ENCODE measurements at places on chromosomes 12 and 14.
A peak's percentile ranks its signal among the peaks of the same experiment; 100 is the strongest.

DNA sequence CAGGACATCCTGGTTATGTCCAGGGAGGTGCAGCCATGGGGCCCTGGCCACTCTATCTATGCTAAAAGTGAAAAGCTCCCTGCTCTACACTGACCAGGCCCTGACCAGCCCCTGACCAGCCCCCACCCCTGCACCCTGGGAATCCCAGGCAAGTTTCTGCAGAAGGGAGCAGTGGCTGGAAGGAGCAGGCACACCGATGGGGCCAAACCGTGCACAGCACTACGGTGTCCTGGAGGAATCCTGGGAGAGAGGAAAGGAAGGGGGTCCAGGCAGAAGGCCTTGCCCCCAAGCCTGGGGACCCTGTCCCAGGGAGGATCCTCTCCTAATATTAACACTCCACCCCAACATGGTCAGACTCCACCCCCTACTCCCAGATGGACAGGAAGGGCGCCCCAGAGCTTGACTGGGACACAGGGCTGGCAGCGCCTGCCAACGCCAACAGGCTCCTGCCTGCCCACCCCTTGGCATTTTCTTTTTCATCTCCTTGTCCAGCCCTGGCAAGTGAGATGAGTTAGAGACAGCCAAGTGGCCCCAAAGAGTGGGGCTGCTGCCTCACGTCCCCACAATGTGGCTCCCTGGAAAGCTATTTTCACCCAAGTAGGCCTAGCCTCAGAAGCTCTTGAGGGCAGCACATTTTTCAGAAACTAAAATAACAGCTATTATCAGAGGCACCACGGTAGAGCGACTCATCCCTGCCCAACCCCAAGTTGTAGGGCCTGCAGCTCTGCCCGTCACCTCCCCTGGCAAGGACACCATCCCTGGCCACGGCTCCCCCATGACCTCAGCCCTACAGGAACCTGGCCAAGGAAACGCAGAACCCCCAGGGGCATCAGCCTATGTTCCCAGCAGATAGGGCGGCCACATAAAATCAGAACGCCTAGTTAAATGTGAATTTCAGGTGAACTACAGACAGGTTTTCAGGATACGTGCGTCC, 82.6 kb downstream of the SCARB1 start:
- no peak for DNase-seq

- DNase-seq, result no peak
These were observed 174.2 kb upstream of the CCDC196 start for GRCh38 chr14:66311990-66312389.

GRCh38 chr12:131157743-131158142, 204.0 kb downstream of the ADGRD1 start:
- DNase-seq, result no peak

DNA sequence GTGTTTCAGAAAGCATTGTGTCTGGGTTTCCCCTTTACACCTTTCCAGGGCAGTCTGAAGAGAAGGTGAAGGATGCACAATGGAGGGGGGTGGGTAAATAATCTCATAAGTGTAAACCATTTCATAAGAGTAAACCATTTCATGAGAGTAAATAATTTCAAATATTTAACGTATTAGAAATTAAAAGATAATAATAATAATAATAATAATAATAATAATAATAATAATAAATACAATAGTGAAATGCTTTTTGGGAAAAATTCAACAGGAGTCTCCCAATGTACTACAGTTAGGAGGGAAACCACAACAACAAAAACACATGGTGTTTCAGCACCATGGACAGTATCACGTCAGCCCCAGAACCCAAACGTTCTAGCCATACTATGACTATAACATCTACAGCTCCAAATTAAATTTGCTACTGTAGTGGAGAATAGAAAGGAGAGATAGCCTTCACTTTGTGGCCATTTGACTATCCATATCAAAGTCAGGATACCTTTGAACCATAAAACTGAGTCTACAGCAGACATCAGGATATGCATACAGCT, 691.8 kb downstream of the BCL11B start:
- no peak for DNase-seq

- DNase-seq, result no peak
These were observed 72.5 kb downstream of the SLC8A3 start for GRCh38 chr14:70116278-70116677.

GRCh38 chr14:104385531-104386101, 193.9 kb upstream of the C14orf180 start:
- no peak for DNase-seq

- no peak for DNase-seq
These were observed 2.8 kb upstream of the IFNG start for GRCh38 chr12:68162374-68162773.

- no peak for DNase-seq
These were observed 48.2 kb downstream of the SLC38A4 start for GRCh38 chr12:46777587-46777986.

DNA sequence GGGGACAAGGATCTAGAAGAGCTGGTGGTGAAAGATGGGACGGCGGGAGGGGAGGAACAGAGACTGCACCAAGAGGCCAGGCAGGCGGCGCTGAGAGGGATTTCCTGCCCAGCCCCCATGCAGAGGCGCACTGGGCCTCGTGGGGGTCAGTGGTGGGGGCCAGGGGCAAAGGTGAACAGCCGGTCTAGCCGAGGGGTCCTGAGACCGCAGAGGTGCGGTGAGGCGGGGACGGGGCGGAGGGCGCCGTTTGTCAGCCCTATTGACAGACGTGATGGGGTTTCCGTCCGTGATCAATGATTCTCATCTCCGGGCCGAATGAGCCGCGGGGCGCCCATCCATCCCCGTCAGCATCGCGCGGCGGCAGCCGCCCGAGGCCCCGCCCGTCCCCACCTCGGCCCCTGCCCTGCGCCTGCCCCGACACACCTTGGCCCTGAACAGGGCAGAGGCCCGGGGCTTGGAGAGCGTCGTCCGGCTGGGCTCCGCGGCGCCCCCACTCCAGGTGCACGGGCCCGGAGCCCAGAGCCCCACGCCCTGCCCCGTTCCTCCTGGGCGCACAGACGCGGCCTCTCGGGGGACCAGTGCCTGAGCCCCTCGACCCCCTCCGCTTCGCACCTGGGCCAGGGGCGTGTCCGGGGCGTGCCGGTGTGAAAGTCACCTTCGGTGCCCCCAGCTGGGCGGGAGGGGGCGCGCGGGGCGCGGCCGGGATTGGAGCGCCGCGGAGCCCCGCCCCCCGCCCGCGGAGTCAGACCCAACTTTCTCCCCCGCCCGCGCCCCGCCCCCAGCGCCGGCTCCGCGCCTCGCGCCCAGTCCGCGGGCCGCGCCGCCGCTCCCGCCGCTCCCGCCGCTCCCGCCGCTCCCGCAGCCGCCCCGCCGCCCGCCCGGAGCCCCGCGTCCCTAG, at the start of gene NXPH4:
NXPH4 (plus strand) TSS at position 781 of the 898 bp plus-strand sequence. CDS start 176 bp downstream, outside the sequence.
- no peak for DNase-seq

GRCh38 chr14:89042021-89042420, 217.6 kb downstream of the TTC8 start:
- DNase-seq, result no peak

DNA sequence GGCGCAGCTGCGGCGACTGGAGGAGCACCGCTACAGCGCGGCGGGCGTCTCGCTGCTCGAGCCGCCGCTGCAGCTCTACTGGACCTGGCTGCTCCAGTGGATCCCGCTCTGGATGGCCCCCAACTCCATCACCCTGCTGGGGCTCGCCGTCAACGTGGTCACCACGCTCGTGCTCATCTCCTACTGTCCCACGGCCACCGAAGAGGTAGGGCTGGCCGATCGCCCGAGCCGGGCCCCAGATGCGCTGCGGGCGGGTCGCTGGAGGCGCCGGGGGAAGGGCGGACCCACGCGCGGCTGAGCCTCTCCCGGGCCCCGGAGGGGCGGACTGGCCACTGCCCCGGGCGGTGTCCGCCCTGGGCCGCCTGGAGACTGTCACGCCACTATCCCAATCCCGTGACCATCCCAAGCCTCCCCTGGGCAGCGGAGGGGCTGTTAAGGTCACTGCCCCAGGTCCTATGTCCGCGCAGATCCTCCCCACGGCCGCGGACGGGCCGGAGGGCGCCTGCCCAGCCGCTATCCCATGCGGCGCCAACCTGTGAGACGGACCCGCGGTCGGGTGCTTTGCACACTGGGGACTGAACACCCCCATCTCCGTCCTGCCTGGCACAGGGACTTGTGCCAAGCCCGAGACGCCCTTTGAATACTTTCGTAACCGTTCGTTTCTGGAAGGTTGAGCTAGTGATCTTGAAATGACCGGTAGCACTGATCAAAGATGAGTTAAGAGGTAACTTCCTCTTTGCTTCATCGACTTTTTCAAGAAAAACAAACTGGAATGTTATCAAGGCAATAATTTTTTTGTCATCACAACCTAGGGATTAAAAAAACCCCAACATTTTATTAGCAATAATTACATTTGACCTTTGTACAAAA, 725 bp downstream of the CHPT1 start:
- peak; percentile 37 for DNase-seq

GRCh38 chr14:105050551-105050897, 14.7 kb downstream of the GPR132 start:
- DNase-seq, result no peak

DNA sequence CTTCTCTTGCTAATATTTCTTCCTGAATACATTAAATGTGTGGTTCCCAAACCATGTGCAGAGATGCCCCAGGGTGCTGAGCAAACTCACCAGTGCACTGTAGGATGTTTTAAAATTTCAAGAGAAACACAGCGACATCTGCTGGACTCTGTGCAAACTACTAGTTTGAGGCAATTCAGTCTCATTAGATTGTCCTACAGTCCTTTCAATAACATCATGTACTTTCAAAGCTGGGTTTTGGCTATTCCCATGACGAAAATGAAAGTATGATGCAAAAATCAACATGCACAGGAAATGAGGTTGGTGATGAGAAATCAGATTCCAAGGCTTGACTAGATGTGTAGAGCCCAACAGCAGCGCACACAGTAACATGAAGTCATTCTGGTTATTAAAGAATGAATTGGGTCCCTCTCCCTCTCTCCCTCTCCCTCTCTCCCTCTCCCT, 66.3 kb downstream of the CLIP1 start:
- DNase-seq, result peak; percentile 60

GRCh38 chr14:52380294-52380693, 66.2 kb downstream of the PTGER2 start:
- DNase-seq, result no peak

DNA sequence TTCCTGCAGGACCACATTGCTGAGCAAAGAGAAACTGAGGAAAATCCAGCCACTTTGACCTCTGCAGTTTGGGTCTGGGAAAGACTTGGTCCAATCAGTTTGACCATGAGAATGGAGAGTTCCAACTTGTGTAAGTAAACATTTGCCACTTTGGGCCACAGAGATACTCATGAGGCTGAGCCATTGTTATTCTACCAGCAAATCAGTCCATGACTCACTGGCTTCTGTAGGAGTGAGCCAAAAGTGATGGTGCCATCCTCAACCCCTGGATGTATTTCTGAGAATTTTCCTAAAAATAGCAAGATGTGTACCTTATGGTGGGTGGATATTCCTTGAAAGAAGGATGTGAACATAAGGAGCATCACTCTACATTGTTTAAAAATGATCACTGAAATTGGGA, 192.9 kb upstream of the OR4E1 start:
- DNase-seq, result no peak

GRCh38 chr12:130438711-130439110, 101.0 kb downstream of the PIWIL1 start:
- DNase-seq, result no peak

- no peak for DNase-seq
These were observed 7.8 kb upstream of the PGF start for GRCh38 chr14:74963178-74963704.

DNA sequence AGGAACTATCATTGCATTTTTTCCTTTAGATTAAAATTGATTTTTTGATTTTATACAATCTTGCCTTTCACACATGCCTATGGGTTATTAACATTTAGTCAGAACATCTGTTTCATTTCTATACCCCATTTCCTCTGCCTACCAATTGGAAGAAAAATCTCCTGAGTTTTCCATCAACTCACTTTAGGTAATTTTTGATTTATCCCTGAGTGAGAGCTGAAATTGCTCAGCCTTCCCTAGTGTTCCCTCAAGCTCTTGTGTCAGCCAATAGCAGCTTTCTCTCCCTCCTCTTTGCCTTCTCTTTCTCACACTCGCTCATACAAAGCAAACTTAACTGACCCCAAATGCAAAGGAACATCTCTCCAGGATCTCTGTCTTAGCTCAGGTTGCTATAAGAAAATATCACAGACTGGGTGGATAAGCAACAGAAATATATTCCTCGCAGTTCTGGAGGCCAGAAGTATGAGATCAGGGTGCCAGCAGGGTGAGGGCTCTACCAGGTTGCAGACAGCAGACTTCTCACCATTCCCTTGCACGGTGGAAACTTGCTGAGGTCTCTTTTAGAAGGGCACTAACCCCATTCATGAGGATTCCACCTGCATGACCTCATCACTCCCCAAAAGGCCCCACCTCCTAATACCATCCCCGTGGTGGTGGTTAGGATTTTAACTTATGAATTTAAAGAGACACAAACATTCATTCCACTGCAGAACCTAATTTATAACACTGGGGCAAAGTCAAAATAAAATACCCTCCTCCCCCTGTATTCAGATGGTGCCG, 224.2 kb upstream of the SFSWAP start:
- no peak for DNase-seq

DNA sequence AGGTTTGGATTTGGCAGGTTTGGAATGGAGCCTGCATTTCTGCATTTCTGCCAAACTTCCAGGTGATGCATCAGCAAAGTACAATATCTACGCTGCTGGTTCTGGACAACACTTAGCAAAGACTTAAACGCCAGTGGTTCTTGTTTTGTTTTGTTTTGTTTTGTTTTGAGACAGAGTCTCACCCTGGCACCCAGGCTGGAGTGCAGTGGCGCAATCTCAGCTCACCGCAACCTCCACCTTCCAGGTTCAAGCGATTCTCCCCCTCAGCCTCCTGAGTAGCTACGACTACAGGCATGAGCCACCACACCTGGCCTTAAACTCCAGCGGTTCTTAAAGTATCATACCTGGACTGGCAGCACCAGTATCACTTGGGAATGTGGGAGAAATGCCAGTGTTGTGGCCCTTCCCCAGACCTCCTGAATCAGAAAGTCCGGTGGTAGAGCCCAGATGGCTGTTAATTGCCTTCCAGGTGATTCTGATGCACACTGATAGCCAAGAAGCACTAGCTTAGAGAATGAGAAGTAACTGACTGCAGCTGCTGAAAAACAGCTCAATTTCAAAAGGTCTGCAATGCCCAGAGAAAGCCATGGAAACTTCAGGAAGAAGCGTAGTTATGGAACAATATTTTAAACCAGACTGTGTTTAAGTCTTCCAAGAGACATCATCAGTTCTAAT, 114.8 kb upstream of the FOXN3 start:
- no peak for DNase-seq

DNA sequence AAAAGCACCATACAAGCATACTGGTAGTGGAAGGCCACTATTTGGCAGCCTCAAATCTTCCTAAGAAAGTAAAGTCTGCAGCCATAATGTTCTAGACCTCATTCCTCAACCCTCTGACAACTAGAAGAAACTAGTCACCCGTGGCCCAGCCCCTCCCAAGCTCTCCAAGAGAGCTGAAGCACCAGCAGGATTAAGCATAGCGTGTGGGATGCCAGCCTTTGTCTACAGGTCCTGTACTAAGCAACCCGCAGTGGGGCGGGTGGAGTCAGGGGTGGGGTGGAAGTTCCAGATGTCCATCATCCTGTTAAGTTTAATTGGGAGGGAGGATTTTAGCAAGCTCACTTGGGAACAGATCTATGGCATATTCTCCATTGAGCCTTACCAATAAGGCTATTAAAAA, 14.2 kb downstream of the SLC11A2 start:
- no peak for DNase-seq

- peak; percentile 80 for DNase-seq
These were observed 9.7 kb upstream of the FOS start for GRCh38 chr14:75268633-75269550.

Measured in Kasumi-1 (cell line).